ENCODE measurements at places on chromosomes 5 and 9.

DNA sequence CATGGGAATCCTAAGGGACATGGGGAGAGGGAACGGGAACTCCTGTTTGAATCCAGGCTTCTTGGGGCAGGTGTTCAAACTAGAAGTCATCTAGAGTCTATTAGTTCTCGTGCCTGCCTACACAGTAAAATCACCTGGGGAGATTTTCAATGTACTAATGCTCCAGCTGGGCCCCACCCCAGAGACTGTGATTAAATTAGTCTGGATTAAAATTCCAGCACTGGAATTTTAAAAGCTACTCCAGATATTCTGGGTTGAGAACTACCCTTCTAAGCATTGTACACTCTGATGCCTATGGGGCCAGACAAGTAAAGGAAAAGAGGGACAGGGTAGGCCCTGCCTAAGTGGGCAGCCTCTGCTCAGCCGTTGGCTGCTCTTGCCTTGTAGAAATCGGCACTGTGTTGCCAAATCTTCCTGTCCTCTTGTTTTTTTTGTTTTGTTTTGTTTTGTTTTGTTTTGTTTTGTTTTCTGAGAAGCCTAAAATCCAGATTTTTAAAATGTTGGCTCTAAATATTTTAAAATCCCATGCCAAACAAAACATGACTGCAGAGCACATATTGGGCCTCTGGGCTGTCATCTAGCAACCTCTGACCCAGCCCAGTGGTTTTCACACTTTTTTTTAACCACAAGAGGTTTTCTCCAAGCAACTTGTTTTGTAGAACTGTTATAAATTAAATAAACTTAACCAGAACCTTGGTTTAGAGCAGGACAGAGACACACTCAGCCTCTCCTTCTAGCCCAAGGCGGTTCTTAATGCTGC, 29.0 kb downstream of the ADRB2 start:
- no peak for DNase-seq

- no peak for DNase-seq
Observed at GRCh38 chr5:1931604-1932231, 49.0 kb upstream of the IRX4 start.

DNA sequence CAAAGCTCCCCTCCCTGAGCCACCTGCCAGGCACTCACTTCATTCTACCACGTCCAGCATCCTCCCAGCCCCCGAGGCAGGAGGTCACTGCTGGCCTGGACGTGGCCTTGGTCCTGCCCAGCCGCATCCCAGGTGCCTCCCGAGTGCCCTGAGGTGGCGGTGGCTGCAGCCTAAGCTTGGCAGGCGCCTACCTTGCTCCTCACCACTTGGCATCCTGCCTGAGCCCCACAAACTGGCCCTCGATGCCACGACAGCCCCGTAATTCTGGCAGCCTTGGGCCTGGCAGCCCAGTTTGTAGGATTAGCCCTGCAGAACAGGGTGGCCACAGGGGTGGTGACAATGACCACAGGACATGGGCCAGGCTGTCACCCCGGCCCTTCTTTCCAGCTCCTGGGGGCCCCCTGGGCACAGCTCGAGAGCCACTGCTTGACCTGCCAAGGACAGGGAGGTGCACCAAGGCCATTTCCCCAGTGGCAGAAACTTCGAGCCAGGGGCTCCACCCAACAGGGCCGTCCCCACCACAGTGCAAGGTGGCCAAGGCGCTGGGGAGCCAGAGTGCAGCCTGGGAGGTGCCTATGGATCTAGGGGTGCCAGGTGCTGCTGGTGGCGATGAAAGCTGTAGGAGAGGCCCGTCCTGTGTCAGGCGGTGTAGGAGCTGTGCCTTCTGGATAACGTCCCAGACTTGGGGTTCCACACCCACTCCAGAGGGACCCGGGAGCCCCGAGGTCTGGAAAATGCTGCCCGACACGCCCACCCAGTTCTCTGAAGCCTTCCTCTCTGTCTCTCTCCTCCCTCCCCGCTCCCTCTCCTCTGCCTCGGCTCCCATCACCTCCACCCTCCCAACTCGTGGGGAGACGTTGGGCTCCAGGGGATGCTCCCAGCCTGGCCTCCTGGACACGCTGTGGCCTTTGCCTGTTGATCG, 18.4 kb downstream of the NKD2 start:
- DNase-seq, result no peak

DNA sequence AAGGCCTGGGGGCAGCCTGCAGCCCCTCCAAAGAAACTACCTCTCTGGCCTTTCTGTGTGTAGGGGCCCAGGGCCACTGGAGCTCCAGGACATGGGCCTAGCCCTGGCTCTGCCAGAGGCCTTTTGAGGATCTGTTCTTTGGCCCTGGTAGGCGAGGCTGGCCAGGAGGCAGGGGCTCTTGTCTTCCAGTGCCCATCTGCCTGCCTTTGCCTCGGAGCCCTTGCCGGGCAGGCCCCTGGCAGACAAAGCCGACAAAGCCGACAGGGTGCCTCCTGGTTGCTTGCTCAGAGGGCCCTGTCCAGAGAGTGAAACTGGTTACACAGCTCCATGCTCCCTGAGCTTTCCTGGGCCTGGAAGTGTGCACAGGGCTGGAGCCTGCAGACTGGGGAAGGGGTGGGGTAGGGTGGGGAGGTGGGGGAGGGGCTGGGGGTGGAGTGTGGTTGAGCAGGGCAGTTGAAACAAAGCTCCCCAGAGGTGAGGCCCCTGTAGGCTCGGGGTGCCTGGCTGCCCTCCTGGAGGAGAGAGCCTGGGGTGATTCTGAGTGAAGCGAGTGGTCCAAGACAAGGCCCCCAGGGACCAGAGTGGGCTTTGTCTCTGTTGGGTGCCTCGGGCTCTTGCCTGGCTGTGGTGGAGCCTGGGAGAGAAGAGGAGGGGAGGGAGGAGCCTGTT, 29.3 kb downstream of the PTPA start:
- peak; percentile 54 for DNase-seq

DNA sequence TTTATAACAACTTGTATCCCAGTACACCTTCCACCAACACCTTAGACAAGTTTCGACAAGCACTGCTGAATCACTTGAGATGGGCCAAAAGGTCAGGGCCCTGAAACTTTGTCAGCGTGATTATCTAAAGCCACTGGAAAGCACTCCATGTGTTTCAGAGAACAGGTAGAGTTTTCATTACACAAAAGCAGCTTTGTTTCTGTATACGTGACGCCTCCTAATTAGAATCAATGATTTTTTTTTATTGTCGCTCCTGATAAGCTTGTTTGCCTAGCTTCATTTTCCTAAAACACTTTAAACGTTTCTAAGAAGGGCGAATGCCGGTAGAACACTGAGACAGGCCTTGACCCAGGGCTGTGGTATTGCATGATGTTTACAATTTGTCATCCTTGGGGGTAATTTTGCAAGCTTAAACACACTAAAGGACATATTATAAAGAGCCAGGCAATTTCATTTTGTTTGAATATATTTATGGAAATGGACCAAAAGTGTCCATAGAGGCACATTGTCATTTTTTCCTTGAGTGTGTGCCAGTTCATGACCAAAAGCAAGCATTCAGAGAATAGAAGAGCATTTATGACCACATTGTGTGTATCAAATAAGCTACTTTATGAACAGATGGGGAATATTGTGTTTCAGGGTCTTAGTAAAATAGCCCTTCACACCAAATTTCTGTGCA, 193.6 kb downstream of the GLIS3 start:
- DNase-seq, result no peak

DNA sequence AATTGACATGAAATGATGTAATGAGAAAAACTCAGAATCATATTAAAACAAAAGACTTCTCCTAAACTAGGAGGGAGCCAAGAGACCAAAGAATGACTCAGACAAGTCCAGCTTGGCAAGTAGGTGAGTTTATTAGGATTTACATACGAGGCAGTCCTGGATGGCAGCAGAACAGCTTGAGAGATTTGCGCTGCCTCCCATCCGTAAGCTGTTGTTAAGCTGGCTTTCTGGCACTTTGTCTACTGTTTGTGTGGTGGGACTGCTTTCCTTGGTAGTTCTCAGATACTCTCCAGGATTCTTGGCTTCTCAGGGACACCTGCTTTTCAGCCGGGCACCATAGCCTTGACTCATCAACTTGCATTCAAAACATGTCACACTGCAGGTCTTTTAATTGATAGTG, 57.6 kb downstream of the COX7C start:
- no peak for DNase-seq

Measured in CD4-positive, alpha-beta T cell treated with Interleukin-17A for 4 hours (primary cell).